ENCODE measurements at places on chromosomes 7 and 10. TPM values are rescaled to one million over a fixed set of nuclear protein-coding genes. Genes with fewer than 3 reads are reported as not detected.
A peak's percentile ranks its signal among the peaks of the same experiment; 100 is the strongest.

The GPR26 gene
- not detected for total RNA-seq

The PRSS37 gene
- total RNA-seq = not detected

GRCh38 chr10:114379631-114380041, 24.7 kb downstream of the AFAP1L2 start:
- no peak for DNase-seq

- DNase-seq = no peak
Measured at GRCh38 chr7:156279635-156280034, 360.9 kb upstream of the RNF32 start.

GRCh38 chr7:143214789-143215679, 6.8 kb upstream of the TAS2R40 start:
- DNase-seq = peak; percentile 90

The TMEM213 gene
- not detected for total RNA-seq

GRCh38 chr7:19284596-19285300, 139.5 kb upstream of the FERD3L start:
- no peak for DNase-seq

The OR2A25 gene
- not detected for total RNA-seq

The SH2B2 gene
- total RNA-seq = 5.5 TPM
